SJSA1 (cell line): ENCODE measurements at places on chromosomes 7 and 10. TPM values are rescaled to one million over a fixed set of nuclear protein-coding genes. Genes with fewer than 3 reads are reported as not detected.

DNA sequence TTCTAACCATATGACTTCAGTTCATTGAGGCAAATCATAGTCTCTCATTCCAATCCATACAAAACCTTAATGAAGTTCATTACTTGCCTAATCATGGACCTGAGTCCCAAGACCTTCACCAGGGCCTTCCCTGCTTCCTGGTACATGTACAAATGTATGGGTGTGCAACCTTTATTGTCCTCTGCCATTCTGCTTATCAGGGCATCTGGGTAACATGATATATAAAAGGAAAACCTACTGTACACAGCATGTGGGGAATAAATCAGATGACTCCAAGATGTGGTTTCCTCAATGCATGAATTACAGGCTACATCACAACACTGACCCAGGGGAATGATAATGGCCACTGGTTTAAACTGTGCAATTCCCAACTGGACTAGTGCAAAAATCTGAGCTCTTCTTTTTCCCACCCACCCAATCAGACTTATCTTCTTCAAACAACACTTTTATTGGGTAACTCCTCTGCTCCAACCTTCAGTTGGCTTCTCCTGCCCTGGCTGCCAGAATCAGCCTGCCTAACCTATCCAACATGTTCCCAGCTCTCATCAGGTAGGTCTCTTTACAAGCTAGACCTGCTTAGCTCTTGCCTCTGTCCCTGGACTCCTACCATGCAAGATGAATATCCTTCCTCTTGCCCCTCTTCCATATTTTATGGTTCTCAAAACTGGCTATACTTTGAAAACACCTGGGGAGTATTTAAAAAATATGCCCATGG lies 11.4 kb downstream of the GOT1 start:
- H3K27me3 ChIP-seq, result no peaks in the 10 kb centered on the region
- H3K4me3 ChIP-seq, result no peak overlapping the region
- no peaks in the 10 kb centered on the region for H3K4me1 ChIP-seq
- peaks cover 37% of the 10 kb centered on the region for H3K36me3 ChIP-seq
- no peak for DNase-seq

GRCh38 chr10:95791425-95791979 lies 35.5 kb downstream of the ENTPD1 start:
- no peak overlapping the region for H3K4me3 ChIP-seq
- no peak for DNase-seq
- H3K4me1 ChIP-seq, result no peaks in the 10 kb centered on the region

- H3K27ac ChIP-seq, result no peak overlapping the region
- no peaks in the 10 kb centered on the region for H3K4me1 ChIP-seq
- H3K36me3 ChIP-seq, result no peaks in the 10 kb centered on the region
- H3K27me3 ChIP-seq, result no peaks in the 10 kb centered on the region
- no peak overlapping the region for H3K4me3 ChIP-seq
- DNase-seq, result no peak
Observed at GRCh38 chr10:64116707-64117106, 595.5 kb downstream of the REEP3 start.

DNA sequence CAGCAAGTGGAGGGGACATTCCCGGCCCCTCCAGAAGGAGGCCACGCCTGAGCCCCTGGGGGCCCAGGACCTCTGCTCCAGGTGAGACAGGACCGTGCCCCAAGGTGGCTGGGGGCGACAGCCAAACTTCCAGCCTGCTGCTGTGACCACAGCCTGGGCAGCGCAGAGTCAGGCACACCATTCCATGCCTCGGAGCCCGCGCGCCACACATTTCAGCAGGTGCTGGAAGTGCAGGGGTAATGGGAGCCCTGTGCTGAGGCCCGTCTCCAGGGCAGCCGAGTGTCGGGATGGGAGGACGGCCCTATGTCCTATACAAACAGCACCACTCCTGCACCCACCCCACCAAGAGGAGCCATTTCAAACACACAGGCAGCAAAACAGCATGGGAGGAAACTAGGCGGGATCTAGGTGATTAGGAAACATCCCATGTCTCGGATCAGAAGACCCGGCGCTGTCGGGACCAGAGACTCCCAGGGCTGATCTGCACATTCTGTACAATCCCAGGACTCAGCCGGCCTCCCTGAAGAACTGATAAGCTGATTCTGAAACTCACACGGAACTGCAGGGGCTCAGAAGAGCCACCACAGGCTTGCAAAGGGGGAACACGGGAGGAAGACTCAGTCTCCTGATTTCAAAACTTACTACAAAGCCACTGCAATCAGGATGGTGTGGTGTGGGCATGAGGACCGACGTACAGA lies 272.3 kb downstream of the ELFN1 start:
- no peaks in the 10 kb centered on the region for H3K27me3 ChIP-seq
- H3K4me3 ChIP-seq, result no peak overlapping the region
- H3K36me3 ChIP-seq, result no peaks in the 10 kb centered on the region
- peaks cover 10% of the 10 kb centered on the region for H3K4me1 ChIP-seq
- DNase-seq, result no peak

DNA sequence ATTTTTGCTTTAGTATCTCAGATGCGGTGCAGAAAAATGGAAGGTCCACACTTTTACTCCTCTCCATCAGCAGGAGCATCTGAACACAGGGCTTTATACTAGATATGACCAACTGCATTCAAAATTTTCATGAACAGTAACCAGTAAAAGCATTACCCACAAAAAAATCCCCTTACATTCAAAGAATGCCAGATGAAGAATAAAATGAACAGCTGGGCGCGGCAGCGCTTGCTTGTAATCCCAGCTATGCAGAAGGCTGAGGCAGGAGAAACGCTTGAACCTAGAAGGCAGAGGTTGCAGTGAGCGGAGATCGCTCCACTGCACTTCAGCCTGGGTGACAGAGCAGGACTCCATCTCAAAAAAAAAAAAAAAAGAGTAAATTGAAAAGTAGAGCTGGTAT lies 3.1 kb downstream of the SAR1A start:
- no peaks in the 10 kb centered on the region for H3K27me3 ChIP-seq
- peaks cover 9% of the 10 kb centered on the region for H3K4me1 ChIP-seq
- no peak overlapping the region for H3K27ac ChIP-seq
- no peak for DNase-seq
- no peak overlapping the region for H3K4me3 ChIP-seq

Gene CAPZA2
- 157 and 250 TPM in 2 replicates for total RNA-seq

Gene TSPAN33
- total RNA-seq, result 0.19 and 0.82 TPM in 2 replicates

Gene BTBD16
- total RNA-seq, result not detected in 2 replicates
